ENCODE measurements at places on chromosomes 16 and 17.

GRCh38 chr17:1830288-1830687 lies 483 bp downstream of the RPA1 start:
- peak; percentile 7 for DNase-seq

DNA sequence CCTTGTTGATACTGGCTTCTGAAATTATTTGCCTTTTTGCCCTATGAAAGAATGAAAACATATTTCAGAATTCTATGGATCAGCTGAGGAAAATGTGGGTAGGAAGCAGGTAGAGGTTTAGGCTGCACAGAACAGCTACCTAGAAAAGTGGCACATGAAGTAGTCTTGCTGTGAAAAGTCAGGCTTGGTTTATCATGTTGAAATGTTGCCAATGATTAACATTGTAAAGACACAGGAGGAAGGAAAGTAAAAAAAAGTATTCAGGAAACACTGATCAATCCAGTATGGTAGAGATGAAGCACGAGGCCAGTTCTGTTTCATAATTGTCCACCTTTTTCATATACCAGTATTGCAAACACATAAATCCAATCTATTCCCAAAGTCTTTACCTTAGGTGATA lies 29.9 kb downstream of the ABCA6 start:
- peak; percentile 6 for DNase-seq

GRCh38 chr16:47983999-47984580 lies 171.7 kb downstream of the ABCC12 start:
- no peak for DNase-seq

GRCh38 chr16:65196420-65197075 lies 74.7 kb upstream of the CDH11 start:
- DNase-seq: no peak

GRCh38 chr17:74133740-74134139 lies 69.7 kb upstream of the RPL38 start:
- no peak for DNase-seq

- no peak for DNase-seq
Measured at GRCh38 chr17:31053071-31053470, 41.7 kb upstream of the NF1 start.

DNA sequence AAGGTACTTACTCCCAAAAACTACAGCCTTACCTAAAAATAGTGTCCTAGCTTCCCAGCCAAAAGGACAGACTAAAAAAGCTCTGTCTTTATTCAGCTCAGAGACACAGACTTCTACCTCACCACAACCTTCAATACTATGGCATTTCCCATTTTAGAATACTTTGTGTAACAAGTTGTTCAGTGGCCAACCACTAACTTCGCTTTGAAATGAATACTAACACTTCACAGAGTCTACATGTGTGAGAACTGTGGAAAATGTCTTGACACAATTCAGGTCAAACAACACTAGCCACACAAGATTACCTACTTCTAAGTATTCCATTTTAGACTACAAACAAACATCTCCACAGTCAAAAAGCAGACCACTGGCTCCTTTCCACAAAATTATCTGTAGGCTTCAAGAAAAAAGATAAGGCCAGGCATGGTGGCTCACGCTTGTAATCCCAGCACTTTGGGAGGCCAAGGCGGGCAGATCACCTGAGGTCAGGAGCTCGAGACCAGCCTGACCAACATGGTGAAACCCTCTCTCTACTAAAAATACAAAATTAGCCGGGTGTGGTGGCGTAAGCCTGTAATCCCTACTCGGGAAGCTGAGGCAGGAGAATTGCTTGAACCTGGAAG lies 3.2 kb downstream of the HELZ start:
- no peak for DNase-seq

DNA sequence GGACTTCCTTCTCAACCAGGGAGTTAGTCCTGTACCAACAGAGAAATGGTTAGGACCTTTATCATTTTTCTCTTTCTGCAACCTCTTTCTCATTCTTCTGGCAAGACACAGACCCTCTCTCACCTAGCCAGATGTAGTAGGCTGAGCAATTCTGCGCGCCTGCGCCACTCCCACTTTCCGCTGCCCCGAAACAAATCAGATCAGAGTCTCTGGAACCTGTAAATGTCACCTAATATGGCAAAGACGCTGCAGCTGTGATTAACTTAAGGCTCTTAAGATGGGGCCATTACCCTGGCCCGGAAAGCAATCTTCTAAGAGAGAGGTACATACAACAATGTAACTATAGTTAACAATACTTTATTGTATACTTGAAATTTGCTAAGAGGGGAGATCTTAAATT lies 94.3 kb upstream of the ASIC2 start:
- no peak for DNase-seq

DNA sequence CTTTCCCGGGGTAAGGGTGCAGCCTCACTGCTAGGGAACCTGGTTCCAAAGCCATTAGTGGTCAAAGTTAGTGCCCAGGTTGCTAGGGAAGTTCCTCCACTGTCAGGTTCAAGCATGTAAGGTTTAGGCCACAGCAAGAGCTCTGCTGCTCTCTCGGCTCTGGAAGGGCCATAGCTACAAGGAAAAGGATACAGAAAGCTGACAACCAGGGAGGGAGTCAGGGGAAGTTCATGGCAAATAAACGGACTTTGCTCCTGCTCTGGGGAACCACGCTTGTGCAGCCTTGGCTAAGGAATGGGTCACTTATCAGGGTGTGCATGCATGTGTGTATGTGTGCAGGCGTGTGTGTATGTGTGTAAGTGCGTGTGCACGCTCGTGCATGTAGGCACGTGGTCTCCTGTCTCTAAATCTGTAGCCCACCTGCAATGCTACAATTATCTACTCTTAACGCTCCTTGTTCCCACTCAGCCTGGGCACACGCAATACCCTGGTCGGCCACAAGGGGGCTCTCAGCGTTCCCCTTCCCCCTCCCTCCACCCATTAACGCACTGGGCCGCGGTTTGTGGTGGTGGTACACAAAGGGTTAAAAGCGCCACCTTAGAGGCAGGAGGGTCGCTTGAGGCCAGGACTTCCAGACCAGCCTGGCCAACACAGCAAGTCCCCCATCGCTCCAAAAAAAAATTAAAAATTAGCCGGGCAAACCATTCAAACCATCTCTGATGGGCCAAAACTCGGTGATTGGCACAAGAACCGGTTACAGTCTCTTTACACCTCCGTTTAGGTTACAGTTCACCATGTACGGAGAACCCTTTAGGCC lies 48.4 kb upstream of the KDM8 start:
- DNase-seq: peak; percentile 47

DNA sequence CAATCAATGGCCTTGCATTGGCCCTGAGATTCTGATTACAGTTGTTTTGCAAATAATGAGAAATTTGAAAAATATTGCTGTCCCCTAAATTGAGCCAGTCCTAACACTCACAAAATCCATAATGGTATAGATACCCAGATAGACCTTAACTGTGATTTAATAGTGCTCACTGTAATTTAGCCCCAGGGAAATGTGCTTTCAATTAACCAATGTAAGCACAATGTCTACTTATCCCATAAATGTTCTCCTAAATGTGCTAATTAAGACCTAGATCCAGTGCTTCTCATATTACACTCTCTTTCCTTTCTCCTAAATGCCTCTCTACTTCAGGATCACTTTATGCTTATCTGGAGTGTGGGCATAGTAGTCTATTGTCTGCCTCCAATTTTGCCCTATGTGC lies 417.8 kb upstream of the CCL2 start:
- DNase-seq: no peak

All from lung microvascular endothelial cell (primary cell).